ENCODE measurements at places on chromosomes 6 and 20.

DNA sequence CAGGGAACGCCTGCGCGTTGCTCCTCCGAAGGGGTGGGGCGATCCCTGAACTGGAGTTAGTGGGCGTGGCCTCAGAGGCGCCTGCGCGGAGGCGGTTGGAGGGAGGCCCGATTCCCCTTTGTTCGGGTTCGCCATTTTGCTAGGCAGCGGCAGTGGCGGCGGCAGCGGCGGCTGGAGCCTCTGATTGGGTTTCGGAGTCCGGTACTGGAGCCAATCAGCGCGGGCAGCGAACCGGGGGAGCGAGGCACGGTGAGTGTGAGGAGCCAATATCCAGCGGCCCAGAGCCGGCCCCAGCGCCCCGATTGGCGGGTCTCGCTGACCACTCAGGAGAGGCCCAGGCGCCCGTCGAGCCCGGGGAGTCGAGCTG, at the start of gene NFYA:
NFYA (plus strand) TSS at position 139 of the 367 bp plus-strand sequence. CDS start 6,116 bp downstream, outside the sequence.
- peak; percentile 100 for DNase-seq

DNA sequence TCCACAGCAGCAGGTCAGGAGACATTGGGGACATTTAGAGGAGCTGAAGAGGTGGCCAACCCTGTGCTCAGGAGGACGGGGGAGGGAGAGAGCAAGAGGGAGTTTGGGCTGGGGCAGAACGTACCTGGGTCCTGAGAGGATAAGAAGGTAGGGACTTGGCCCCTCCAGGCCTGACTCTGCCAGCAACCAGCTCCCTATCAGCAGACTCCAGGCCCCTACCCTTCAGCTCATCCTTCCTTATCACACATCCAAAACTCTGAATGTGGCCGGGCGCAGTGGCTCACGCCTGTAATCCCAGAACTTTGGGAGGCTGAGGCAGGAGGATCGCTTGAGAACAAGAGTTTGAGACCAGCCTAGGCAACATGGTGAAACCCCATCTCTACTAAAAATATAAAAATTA, 5.0 kb downstream of the STMN3 start:
- no peak for DNase-seq

GRCh38 chr6:44076356-44077213, 50.7 kb downstream of the MRPL14 start:
- DNase-seq: no peak

GRCh38 chr6:91852252-91852651, 1265.4 kb upstream of the MAP3K7 start:
- DNase-seq: no peak

DNA sequence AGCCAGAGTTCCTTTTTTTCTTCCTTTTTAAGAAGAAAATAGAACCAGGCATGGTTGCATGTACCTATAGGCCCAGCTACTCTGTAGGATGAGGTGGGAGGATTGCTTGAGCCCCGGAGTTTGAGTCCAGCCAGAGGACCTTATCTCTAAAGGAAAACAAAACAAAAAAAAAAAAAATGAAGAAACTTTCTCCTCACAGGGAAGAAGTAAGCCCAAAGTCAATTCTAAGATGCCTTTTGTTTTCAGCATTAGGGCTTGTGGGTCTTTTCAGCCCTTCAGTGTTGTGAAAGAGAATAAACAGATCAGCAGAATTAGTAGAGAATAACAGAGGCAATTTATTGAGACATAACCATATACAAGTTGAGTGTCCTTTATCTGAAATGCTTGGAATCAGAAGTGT, 26.8 kb downstream of the ZNF451 start:
- no peak for DNase-seq

DNA sequence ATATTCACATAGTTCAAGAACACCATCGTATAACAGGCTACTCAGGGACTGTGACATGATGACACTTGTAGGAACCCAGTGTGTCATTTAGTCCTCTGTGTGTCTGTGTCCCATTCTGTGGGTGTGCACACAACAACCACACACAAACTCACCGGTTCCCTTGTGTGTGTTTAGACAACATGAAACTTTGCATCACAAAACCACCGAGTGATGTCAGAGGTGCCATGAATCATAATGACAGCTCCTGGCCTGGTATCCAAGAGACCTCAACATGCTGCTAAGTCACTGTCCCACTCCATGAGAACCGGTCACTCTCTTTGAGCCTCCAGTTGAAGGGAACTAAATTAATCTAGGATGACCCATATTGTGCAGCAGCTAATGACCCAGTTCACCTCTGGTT, 421.3 kb downstream of the PREX1 start:
- DNase-seq: no peak

DNA sequence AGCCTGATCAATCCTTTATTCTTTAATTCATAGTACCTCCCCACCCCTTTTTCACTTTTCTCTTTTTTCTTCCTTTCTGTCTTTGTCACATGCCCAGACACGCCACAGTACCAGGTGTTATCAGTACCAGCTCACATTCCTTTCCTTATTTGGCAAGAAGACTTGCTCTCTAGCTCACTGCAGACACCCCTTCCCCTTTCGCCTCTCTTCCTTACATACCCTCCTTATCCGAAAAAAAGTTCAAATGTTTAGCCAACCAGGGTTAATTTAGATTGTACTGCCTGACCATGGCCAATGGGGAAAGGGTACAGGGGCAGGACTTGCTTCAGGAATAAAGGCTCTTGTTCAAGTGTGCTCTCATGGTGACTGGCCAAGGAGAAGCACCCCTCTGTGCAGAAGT, 9.3 kb upstream of the SIRPB2 start:
- DNase-seq: no peak

GRCh38 chr6:42766163-42766670, 15.6 kb upstream of the BICRAL start:
- no peak for DNase-seq

- DNase-seq: no peak
These were observed 330.8 kb downstream of the BCKDHB start for GRCh38 chr6:80437221-80437620.

- DNase-seq: no peak
These were observed 4.3 kb upstream of the BTN3A2 start for GRCh38 chr6:26360451-26361416.

- DNase-seq: no peak
These were observed 336.4 kb upstream of the SOX4 start for GRCh38 chr6:21257125-21257524.

- DNase-seq: peak; percentile 89
These were observed 38.0 kb upstream of the PRSS35 start for GRCh38 chr6:83474309-83474708.

GRCh38 chr6:45681860-45682511, 304.3 kb upstream of the SUPT3H start:
- no peak for DNase-seq

- no peak for DNase-seq
These were observed 157.7 kb downstream of the VEGFA start for GRCh38 chr6:43927532-43928210.

Measured in COR-L47 (cell line).